ENCODE measurements at places on chromosomes 2 and 18.

- DNase-seq: no peak
Measured at GRCh38 chr2:189570570-189571031, 10.0 kb downstream of the SLC40A1 start.

DNA sequence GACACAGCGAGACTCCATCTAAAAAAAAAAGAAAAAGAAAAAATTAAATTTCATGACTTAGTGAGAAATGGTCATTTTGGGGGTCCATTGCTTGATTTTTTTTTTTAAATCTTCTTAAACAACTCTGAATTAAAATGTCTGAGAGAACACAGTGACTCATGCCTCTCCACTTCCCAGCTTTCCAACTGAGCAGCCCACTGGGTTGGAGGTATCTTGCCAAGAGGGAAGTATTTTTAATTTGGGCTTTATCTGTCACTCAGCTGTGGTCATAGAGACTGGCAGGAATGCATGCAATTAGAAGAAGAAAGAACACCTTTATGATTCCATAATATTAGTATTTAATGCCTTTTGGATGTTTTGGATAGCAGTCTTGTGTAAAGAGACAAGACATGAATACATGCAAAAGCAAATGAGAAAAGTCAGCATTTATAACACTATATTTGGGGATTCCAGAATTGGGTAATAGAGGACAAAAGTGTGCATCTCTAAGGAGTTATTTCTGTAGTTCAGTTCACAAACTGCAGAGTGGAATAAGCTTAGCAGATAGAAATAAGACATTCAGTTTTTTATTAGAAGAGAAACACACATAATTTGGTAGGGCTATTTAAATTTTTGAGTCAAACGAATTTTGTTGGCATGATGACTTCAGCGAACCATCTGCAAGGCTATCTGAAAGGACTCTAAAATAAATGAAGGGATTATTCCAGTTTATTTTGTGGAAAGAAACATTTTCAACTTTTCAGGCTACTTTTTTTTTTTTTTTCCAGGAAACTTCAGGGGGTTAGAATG is 254.8 kb downstream of the TGIF1 start:
- DNase-seq: no peak

DNA sequence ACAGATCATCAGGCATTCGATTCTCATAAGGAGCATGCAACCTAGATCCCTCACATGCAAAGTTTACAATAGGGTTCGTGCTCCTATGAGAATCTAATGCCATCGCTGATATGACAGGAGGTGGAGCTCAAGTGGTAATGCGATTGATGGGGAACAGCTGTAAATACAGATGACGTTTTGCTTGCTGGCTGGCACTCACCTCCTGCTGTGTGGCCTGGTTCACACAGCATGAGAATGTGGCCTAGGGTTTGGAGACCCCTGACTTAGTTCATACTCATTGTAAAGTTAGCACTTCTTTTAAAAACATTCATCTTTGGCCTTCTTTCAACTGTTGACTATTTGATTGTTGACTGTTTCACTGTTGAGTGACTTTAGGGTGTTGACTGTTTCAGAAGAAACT is 8.7 kb upstream of the CHMP1B start:
- DNase-seq: no peak

DNA sequence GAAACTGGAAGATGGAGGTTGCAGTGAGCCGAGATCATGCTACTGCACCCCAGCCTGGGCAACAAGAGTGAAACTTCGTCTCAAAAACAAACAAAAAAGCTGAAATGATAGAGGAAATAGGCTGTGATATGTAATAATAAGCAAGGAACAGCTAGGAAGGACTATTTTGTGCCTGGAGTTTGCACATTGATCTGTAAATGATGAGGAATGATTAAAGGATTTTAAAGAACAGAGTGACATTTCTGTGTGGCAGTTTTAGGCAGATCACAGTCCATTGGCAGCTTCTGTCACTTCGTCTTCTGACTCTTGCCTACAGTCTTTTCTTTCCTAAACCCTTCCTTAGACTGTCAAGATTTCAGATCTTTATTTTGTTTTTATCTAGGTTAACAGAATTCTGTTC is 19.4 kb downstream of the EPB41L5 start:
- DNase-seq: no peak
